HEK293T (cell line): ENCODE measurements at places on chromosomes 5 and 9.

DNA sequence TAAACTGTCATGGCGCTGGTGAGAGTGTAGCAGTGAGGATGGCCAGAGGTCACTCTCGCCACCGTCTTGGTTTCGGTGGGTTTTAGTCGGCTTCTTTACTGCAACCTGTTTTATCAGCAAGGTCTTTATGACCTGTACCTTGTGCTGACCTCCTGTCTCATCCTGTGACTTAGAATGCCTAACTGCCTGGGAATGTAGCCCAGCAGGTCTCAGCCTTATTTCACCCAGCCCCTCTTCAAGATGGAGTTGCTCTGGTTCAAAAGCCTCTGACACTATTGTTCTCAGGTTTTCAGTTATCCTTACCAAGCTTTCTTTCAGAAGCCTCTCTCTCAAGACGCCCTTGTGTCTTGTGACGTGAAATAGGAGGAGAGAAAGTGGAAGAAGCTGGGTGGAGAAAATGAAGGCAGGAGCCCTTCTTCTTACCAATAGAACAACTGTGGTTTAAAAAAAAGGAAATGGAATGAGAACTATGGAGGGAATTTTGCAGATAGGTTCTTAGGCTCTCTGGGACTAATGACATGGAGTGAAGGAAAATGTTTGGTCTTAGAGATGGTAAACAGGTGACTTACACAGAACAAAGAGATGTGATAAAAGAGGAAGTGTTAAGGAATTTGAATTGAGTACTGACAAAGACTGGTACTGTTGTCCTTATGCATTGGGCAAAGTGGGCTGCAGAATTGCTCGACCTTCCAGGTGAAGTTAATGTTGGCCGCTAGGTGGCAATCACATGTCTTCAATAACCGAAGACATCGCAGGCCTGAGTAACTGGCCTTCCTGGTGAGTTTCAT, 133.3 kb upstream of the RAI14 start:
- DNase-seq: peak; percentile 76

GRCh38 chr9:94805585-94805984, 79.1 kb downstream of the AOPEP start:
- no peak for DNase-seq

DNA sequence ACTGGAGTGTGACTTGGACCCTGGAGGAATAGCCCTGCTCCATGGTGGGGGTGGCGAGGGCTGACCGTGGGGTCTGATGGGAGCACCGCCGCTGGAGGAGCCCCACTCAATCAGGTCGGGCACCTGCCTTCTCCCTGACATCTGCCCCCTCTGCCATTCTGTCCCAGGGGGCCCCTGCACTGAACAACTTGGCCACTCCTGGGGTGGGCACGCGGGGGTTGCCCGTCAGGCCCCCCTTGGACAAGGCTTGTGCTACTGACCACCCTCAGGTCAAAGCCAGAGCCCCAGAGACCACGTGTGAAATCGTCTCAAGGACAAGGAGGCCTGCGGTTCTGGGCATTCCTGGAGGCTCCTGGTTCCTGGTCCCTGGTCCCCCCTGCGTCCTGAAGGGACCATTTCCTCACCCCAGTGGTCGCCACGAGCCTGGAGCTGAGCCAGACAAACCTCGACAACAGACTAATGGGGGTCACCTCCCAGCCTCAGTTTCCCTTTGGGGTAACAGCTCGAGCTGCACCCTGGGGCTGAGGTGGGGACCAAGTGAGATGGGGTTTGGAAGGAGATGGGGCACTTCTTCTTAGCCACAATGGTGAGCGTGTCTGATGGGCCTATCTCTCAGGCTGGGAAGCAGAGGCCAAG, 73.4 kb upstream of the RNU6ATAC start:
- DNase-seq: no peak

- DNase-seq: no peak
Observed at GRCh38 chr5:151868451-151868850, 56.2 kb downstream of the GLRA1 start.

- DNase-seq: no peak
Observed at GRCh38 chr9:127568618-127568970, 43.5 kb upstream of the STXBP1 start.

DNA sequence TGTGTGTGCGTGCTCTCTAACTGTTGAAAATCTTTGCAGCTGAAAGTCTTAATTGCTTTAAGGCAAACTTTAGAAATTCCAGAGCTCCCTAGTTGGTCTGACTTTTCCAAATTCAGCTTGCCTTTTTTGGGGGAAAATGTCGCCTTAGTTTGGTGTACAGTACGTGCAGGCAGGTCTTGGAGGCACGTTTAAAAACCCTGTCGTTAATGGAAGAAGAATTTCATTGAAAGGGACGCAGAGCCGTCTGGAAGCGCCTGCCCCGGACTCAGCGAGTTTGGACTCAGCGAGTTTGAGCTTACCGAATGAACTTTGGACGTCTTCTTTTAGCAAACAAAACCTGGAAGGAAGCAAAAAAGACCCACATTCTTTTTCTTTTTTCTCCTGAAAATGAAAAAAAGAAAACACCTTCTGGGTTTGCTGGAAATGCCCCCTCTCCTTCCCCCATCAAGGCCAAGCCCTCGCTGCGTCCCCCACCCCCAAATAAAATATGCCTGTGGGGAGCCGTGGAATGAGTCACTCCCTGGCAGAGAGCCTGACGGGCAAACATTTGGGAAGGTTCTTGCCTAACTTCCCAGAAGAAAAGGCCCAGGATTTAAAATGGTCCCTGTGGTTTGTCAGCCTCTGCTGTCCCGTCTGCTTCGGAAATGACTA, 1.5 kb downstream of the NEK6 start:
- DNase-seq: no peak

DNA sequence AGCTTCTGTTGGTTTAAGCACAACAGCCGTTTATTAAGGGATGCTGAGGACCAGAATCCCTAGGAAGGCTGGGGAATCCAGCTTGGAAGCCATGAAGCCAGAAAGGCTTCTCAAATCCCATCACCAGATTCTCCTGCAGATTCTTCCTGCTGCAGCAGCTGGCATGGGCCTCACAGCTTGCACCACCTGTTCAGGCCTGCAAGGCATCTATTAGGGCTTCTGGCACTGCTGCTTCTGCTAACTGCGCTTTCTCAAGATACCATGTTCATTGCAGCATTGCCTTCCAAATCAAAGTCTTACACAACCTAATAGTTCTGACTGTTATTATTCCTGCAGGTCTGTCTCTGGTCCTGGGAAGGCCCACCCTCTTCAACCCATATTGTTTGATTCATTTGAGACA, 51.2 kb upstream of the ZNF366 start:
- DNase-seq: no peak

- DNase-seq: peak; percentile 31
Observed at GRCh38 chr5:126354012-126354857, 69.0 kb upstream of the GRAMD2B start.

DNA sequence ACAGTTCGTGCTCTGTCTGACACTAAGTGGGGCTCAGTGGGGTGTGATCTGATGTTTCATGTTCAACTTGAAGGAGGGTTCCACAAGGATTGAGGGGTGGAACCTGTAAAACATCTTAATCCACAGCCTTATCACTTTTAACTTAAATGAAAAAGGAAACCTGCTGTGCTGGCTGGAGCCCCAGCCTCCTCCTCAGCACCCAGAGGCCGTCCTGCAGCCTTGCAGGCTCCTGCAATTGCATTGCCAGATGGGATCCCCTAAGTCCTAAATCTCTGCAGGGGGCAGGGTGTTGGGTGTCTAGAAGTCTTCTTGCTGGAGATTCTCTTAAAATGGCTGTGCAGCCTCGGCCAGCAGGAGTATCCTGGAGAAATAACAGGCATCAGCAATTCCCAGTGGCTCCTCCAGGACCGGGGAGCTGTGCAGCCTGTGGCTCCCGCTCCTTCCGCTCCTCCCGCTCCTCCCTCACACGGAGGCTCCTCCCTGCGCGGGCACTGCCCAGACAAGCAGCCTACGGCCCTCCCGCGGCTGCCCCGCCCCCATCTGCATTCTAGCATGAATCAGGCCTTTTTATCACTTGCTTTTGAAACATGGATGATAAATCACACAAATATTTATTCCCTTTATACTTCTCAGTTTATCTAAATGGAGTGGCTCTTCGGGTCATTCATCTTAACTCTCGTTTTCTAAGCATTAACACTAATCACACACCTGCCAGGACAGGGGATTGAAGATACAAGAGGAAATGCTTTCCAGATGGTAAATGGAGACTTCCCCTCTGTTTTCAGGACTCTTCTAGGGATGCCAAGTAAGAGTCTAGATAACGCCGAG, 131.0 kb downstream of the ADAMTS16 start:
- DNase-seq: peak; percentile 53

DNA sequence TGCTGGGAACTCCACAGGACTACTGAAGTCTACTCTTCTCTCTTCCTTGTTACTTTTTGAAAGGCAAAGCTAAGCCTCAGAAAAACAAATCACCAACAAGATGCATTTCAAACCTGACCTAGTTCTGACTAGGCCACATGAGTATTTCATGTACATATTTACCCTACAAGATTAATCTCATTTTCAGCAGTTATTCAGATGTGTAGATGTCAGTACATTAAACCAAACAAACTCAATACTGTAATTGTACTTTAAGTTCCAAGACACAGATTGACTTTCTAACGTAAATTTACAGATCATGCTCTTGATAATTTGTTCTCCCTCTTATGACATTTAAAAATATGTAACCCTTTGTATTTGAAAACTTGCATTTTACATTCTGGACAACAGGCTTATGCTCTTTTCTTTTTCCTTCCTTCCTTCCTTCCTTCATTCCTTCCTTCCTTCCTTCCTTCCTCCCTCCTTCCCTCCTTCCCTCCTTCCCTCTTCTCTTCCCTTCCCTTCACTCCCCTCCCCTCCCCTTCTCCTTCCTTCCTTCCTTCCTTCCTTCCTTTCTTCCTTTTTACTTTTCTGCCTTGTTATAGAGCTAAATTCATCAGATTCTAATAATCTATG, 1653.4 kb downstream of the EFNA5 start:
- no peak for DNase-seq

GRCh38 chr5:91824406-91824805, 441.3 kb upstream of the ARRDC3 start:
- DNase-seq: no peak

GRCh38 chr5:16345454-16345853, 120.1 kb downstream of the ZNF622 start:
- DNase-seq: no peak

- no peak for DNase-seq
Observed at GRCh38 chr5:95821110-95822021, 1.2 kb downstream of the GLRX start.

DNA sequence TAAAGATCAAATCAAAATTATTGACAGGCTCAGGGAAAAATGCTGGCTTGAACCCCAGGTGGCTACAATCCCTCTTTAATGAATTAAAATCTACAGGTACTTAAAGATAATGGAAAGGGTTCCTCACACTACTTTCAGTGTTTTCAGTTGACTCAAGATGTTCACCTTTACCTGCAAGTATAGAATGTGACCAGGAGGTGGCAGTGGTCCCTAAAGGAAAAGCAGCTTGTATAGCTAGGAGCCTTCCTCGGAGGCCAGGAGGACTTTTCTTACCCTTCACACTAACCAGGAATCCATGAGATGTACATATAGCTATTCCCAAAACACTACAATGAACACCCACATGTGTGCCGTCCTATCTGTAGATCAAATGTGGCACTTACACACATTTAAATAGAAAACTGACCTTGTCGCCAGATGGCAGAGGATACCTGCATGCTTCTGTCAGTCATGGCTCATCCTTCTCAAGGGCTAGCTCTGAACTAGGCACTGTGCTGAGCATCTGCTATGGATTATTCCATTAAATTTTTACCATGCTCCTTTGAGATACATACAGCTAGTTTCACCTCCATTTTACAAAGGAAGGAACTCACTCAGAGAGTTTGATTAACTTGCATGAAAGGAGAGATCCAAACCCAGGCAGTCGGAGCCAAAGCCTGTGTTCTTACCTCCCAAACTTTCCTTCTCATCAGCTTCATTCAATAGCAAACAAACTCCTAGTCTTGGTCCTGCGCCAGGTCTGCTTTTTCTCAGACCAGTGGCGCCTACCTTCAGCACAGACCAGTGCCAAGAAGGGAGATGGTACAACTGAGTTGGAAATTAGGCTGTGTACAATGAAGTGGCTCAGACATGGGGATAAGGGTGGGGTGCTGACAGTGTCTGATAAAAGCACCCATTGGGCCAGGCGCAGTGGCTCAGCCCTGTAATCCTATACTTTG, 24.5 kb downstream of the C9orf152 start:
- DNase-seq: peak; percentile 72

DNA sequence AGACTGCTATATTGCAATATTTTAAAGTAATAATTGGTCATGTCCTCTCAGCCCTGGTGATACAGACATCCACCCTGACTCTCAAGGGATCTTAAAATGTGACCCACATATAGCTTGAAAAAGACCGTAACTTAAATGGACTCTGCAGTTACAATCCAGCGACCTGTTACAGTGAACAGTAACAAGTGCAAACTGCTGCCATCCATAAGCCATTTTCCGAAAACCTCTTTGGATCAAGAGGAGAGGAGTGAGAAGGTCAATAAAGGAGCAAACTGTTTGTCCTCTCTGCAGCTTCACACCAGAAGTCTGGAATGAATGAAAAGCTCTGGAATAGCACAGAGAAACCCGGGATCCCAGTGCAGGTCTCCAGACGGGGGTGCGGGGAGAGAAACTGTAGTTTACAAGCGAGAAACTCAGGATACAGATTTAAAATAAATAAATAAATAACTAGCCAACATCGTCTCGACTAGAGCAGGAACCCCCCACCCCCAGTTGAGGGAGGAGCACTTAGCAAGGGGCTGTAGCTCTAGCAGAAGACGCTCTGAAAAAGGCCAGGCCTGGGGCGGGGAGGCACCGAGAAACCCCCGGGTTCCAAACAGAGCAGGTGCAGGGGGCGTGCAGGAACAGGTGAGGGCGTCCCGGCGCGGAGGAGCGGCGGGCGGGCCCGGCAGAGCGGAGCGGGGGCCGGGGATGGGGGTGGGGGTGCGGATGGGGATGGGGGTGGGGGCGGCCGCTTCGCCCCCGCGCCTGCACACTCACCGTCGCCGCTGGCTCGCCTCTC, 572 bp downstream of the ZDHHC21 start:
- DNase-seq: no peak

DNA sequence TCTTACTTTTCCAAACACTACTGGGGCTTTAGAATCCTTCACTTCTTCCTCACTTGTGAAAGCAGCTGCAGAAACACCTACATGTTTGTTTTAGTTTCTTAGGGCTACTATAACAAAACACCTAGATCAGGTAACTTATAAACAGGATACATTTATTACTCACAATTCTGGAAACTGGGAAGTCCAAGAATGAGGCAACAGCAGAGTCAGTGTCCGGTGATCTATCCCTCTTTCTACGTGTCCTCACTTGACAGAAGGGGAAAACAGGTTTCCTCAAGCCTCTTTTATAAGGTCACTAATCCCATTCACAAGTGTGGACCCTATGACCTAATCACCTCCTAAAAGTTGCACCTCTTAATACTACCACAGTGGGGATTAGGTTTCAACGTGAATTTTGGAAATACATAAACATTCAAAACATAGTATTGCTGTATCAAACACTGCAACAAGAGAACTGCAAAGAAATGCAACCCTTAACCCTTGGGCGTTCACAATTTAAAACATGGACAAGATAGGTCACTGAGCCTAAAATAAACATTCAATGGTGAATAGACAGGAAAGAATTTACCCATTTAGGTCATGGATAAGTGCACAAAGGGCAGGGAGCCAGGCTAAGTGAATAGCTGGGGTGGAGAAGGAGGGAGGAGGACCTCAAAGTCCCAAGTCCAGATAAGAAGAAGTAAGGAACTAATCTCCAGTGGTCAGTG, 104.3 kb downstream of the PIK3R1 start:
- DNase-seq: no peak

- DNase-seq: no peak
Observed at GRCh38 chr5:893711-894110, 1.0 kb downstream of the TRIP13 start.
